ENCODE measurements at places on chromosomes 2 and 18. TPM values are rescaled to one million over a fixed set of nuclear protein-coding genes. Genes with fewer than 3 reads are reported as not detected.

DNA sequence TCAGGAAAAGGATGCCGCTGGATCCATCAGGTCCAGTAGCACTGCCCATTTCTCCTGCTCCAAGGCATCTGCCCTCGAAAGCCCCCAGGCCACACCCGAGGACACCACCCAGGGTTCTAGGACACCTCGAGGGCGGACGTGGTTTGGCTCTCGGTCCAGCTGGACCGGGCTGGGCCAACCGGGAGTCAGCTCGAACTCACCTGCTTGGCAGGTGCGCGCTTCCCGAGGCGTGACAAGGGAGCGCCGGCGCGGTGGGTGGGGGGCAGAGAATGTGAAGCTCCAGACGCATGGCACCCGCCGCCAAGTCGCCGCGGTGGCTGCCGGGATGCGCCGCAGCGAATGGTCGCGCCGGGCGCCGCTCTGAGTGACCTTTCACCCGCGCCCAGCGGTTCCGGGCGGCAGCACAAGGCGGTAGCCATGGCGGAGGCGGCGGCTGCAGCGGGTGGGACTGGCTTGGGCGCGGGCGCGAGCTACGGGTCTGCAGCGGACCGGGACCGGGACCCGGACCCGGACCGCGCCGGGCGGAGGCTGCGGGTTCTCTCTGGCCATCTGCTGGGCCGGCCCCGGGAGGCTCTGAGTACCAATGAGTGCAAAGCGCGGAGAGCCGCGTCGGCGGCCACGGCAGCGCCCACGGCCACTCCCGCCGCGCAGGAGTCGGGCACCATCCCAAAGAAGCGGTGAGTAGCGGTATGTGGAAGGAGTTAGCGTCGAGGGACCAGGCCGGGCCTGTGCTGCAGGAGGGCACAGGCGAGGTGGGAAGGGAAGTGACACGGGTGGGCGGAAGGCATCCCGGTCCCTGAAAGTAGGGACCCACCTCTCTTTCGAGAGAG is at the start of gene AGPS:
Gene AGPS, plus strand, starts transcription at position 401 of the 830 bp plus-strand sequence. Its CDS starts 17 bp downstream, at position 418.
- H3K27ac ChIP-seq: peak within 1 kb of the TSS; percentile 59
- peak; percentile 86 for DNase-seq
- H3K36me3 ChIP-seq: no peaks in the 10 kb centered on the region

- H3K4me3 ChIP-seq: no peak overlapping the region
- DNase-seq: no peak
- no peaks in the 10 kb centered on the region for H3K4me1 ChIP-seq
- H3K36me3 ChIP-seq: no peaks in the 10 kb centered on the region
- H3K27ac ChIP-seq: no peak overlapping the region
- no peaks in the 10 kb centered on the region for H3K27me3 ChIP-seq
Measured at GRCh38 chr2:199404841-199405240, 52.9 kb downstream of the SATB2 start.

- DNase-seq: no peak
- H3K36me3 ChIP-seq: no peaks in the 10 kb centered on the region
- no peak overlapping the region for H3K4me3 ChIP-seq
- no peak overlapping the region for H3K27ac ChIP-seq
- H3K27me3 ChIP-seq: peaks cover 30% of the 10 kb centered on the region
Measured at GRCh38 chr2:172739661-172740266, 4.1 kb downstream of the RAPGEF4 start.

The TGFA gene
- polyA plus RNA-seq: 0.70 TPM

DNA sequence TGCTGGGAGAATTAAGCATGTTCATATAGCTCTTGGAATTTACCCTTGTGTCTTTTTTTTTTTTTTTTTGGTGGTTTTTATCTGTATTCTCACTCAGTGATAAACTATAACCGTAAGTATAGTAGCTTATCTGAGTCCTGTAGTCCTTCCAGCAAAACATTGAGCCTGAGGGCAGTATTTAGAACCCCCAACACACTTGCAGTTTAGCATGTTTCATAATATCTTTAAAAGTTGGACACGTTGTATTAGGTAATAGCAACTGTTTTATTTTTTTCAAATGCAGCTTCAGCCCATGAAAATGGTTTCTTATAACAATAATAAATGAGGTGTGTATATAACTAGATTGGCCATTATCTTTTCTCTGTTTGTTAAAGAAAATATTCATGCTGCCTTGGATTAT is 603.5 kb upstream of the HS6ST1 start:
- H3K36me3 ChIP-seq: no peaks in the 10 kb centered on the region
- no peak overlapping the region for H3K4me3 ChIP-seq
- no peak for DNase-seq
- H3K27ac ChIP-seq: no peak overlapping the region
- H3K27me3 ChIP-seq: no peaks in the 10 kb centered on the region

- H3K4me3 ChIP-seq: no peak overlapping the region
- no peaks in the 10 kb centered on the region for H3K36me3 ChIP-seq
- DNase-seq: no peak
- peaks cover 3% of the 10 kb centered on the region for H3K4me1 ChIP-seq
Measured at GRCh38 chr18:35426786-35427185, 49.6 kb upstream of the ZNF396 start.

GRCh38 chr2:26330114-26330549 is 15.8 kb upstream of the SELENOI start:
- peak; percentile 83 for DNase-seq
- H3K36me3 ChIP-seq: no peaks in the 10 kb centered on the region
- H3K27me3 ChIP-seq: no peaks in the 10 kb centered on the region
- no peak overlapping the region for H3K27ac ChIP-seq
- no peak overlapping the region for H3K4me3 ChIP-seq

The GALNT5 gene
- polyA plus RNA-seq: 6.5 TPM

- peaks cover 2% of the 10 kb centered on the region for H3K4me1 ChIP-seq
- no peaks in the 10 kb centered on the region for H3K27me3 ChIP-seq
- DNase-seq: no peak
- H3K36me3 ChIP-seq: no peaks in the 10 kb centered on the region
- no peak overlapping the region for H3K27ac ChIP-seq
Measured at GRCh38 chr2:72082021-72082601, 65.6 kb downstream of the CYP26B1 start.

The FAHD2A gene
- 19.3 TPM for polyA plus RNA-seq

DNA sequence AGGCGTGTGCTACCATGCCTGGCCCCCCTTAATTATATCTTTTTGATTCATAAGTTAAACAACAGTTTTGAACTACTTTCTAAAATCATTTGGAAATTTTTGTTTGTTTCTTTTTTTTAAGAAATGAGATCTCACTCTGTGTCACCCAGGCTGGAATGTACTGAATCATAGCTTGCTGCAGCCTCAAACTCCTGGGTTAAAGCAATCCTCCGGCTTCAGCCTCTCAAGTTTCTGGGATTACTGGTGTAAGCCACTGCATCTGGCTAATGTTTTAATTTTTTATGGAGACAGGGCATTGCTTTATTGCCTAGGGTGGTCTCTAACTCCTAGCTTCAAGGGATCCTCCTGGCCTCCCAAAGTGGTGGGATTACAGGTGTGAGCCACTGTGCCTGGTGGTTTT is 71.5 kb downstream of the BABAM2 start:
- H3K4me1 ChIP-seq: peaks cover 4% of the 10 kb centered on the region
- no peaks in the 10 kb centered on the region for H3K36me3 ChIP-seq
- H3K27ac ChIP-seq: no peak overlapping the region
- H3K27me3 ChIP-seq: no peaks in the 10 kb centered on the region
- no peak for DNase-seq

The ANKRD29 gene
- polyA plus RNA-seq: 5.0 TPM

- H3K36me3 ChIP-seq: no peaks in the 10 kb centered on the region
- H3K4me3 ChIP-seq: no peak overlapping the region
- no peaks in the 10 kb centered on the region for H3K27me3 ChIP-seq
- H3K4me1 ChIP-seq: peaks cover 37% of the 10 kb centered on the region
Measured at GRCh38 chr2:239259603-239260298, 141.1 kb downstream of the HDAC4 start.

DNA sequence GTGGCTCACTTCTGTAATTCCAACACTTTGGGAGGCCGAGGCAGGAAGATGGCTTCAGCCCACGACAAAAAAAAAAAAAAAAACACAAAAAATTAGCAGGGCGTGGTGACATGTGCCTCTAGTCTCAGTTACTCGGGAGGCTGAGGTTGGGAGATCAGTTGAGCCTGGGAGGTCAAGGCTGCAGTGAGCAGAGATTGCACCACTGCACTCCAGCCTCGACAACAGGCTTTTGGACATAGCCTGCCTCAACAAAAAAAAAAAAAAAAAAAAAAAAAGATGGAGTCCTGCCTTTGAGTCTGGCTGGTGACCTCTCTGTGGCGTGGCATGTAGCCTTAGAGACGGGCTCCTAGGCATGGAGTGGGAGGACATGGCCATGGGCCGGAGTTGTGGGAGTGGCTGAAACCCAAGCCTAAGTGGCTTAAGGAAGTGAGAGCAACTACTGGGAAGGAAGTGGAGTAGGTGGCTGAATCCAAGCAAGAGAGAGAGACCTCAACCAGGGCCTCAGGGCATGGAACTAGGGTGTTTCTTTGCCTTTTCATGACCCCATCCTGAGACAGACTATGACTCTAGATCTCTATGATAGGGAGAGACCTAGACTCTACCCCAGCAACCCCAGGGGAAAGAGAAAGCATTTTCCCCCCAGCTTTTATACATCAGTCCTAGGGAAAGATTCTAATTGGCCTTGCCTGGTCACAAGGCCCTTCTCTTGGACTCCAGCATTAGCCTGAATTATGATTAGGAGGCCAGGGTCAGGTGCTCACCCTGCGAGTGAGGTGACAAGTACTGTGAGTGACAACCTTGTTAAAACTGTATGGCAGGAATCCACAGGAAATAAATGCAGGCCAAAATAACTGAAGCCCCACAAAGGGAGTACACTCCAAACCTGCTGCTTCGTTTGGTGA is 34.2 kb downstream of the NPAS2 start:
- H3K4me3 ChIP-seq: no peak overlapping the region
- no peaks in the 10 kb centered on the region for H3K27me3 ChIP-seq
- no peaks in the 10 kb centered on the region for H3K4me1 ChIP-seq
- no peaks in the 10 kb centered on the region for H3K36me3 ChIP-seq
- no peak overlapping the region for H3K27ac ChIP-seq
- peak; percentile 18 for DNase-seq

GRCh38 chr2:190511104-190511503 is 23.4 kb downstream of the NEMP2 start:
- no peak overlapping the region for H3K4me3 ChIP-seq
- no peak overlapping the region for H3K27ac ChIP-seq
- no peaks in the 10 kb centered on the region for H3K27me3 ChIP-seq

The CCBE1 gene
- polyA plus RNA-seq: 2.7 TPM

- H3K4me3 ChIP-seq: no peak overlapping the region
- H3K27ac ChIP-seq: no peak overlapping the region
- H3K36me3 ChIP-seq: no peaks in the 10 kb centered on the region
- no peak for DNase-seq
Measured at GRCh38 chr2:43131890-43132682, 94.3 kb downstream of the ZFP36L2 start.

DNA sequence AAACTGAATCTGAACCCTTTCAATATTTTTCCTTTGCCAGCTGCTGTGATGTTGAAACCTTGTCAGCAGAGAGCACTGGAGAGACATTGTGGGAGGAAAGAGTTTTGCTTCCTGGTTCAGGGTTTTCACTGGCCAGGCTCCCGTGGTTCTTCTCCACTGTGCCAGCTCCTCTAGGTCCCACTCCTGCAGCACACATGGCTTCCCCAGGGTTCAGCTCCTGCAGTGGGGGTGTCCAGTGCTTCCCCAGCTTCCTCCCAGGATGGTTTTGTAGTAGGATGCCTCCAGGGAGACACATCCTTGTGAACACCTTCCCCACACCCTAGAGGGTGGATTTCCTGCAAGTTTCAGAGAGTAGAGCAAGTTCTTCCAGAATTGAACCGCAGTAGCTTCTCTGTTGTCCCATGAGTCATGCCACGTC is 24.0 kb upstream of the SULT1C3 start:
- H3K27ac ChIP-seq: no peak overlapping the region
- H3K4me1 ChIP-seq: no peaks in the 10 kb centered on the region
- DNase-seq: peak; percentile 51
- H3K27me3 ChIP-seq: no peaks in the 10 kb centered on the region
- no peak overlapping the region for H3K4me3 ChIP-seq
- no peaks in the 10 kb centered on the region for H3K36me3 ChIP-seq

- H3K27me3 ChIP-seq: peaks cover 2% of the 10 kb centered on the region
- no peak overlapping the region for H3K4me3 ChIP-seq
- peak; percentile 97 for DNase-seq
- peaks cover 11% of the 10 kb centered on the region for H3K4me1 ChIP-seq
- H3K27ac ChIP-seq: peak overlapping the region; percentile 72
Measured at GRCh38 chr2:238709325-238710025, 138.4 kb upstream of the TWIST2 start.

Measured in muscle of leg (tissue), 16 donors.